Dorsolateral prefrontal cortex (tissue), 122 donors: ENCODE measurements at places on chromosomes 1 and 21.

DNA sequence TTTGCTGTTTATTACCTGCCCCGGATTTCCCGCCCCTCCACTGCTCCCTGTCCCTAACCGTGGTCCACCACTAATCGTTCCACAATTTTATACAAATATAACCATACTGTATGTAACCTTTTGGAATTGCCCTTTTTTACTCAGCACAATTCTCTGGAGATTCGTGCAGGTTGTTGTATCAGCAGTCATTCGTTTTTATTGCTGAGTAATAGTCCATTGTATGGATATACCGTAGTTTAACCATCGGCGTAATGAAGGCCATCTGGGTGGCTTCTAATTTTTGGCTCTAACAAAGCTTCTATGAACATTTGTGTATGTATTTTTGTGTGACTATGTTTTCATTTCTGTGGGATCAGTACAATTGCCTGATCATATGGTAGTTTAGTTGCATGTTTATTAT, 50.0 kb downstream of the UCK2 start:
- DNase-seq: no peak

DNA sequence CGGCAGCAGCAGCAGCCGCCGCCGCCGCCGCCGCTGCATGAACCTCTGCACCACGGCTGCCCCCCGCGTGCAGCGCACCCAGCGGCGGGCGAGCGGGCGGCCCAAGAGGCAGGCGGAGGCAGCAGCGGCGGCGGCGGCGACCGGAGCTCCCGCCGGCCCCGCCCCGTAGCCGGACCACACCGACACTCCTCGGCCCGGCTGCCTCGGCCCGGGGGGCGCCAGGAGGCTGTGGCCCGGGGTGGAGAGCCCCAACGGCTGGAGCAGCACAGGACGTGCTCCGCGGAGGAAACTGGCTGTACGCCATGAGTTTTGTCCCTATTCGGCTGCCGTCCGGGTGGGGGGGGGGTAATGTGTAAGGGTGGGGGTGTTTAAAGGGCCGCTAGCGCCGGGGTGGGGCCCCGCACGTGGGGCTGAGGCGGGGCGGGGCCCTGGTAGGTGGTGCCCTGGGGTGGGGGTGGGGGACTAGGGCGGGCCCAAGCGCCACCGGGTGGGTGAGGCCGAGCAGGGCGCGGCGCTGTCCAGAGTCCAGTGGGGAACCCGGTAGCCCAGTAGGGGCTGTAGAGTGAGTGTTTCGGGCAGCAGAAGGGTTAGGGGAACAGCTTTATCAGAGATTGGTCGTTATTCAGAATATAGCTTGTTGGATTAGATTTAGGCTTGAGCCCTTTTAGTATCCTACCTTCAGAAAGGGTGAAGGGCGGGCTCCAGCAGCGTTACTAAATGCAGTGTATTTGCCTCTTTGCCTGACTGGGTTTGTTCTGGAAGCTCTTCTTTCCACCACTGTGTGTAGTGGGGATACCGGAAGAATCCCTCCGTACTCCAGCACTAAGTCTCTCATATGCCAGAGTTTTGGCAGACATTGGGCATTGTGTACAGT, at the start of gene FAM78B:
TSS of gene FAM78B (minus strand) at position 304 of the 874 bp plus-strand sequence. CDS start 753 bp downstream, outside the sequence.
- DNase-seq: peak; percentile 64

GRCh38 chr1:44267438-44267837, 54.2 kb downstream of the DMAP1 start:
- no peak for DNase-seq

- no peak for DNase-seq
These were observed 41.3 kb upstream of the ARHGEF10L start for GRCh38 chr1:17498214-17498613.

- no peak for DNase-seq
These were observed 8.4 kb downstream of the LUZP1 start for GRCh38 chr1:23159963-23160877.

DNA sequence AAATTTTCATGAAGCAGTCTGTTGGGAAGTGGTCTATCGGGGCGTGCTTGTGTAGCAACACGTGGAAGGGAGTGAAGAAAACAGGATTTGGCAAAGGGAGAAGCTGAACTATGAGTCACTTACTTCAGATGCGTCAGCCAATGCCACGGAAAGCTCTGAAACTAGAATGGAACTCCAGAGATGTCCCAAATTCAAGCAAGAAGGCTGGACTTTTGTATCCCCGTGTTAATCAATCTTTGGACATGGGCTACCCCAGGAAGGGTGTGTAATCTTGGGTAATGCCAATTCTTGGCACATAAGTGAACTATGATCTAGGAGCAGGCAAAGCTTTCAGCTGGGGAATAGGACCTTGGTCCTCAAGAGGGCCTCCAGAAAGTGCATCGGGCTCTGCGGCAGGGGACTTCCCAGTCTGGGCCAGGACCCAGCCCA, 102.6 kb downstream of the ADSS2 start:
- DNase-seq: no peak

- no peak for DNase-seq
These were observed 16.1 kb downstream of the PRRC2C start for GRCh38 chr1:171501305-171502024.

- DNase-seq: no peak
These were observed 386.3 kb downstream of the DISC1 start for GRCh38 chr1:232012773-232013386.

DNA sequence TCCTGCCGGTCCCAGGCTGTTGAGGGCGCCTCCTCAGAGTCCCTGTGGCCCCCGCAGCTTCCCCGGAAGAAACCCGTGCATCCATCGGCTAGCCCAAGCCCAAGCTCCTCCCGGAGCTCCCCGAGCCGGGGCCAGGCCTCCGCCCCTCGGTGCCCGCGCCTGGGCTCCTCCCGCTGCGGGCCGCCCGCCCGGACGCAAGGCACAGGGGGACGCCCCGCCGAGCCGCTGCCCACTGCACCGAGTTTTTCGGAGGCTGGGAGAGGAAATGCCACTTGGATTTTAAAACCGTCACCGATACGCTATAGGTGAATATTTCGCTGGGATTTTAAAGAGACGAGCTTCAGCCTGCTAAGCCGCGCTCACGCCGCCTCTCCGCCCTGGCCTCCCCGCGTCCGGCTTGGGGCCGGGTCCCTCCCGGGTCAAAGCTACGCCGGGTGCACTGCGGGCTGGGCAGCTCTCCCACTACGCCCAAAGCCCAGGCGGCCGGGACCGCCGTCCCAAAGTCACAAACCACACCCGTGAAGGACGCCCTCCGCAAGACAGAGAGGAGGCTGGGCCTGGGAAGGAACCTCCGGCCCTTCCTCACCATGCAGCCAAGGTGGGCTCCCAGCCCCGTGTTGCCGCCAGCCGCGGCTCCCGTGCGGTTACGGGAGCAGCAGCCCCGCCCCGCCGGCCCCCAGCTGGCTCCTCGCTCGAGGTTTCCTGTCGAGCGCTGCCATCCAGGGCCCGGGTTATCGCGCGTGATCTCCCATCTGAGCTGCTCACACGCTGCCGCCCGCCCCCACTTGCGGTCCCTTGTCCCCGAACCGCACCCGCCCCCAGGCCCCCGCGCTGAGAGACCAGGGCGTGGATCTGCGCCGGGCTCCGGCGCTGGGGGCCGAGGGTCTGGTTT, 63.2 kb downstream of the CD247 start:
- no peak for DNase-seq
